ENCODE measurements at places on chromosomes 7 and 10.

DNA sequence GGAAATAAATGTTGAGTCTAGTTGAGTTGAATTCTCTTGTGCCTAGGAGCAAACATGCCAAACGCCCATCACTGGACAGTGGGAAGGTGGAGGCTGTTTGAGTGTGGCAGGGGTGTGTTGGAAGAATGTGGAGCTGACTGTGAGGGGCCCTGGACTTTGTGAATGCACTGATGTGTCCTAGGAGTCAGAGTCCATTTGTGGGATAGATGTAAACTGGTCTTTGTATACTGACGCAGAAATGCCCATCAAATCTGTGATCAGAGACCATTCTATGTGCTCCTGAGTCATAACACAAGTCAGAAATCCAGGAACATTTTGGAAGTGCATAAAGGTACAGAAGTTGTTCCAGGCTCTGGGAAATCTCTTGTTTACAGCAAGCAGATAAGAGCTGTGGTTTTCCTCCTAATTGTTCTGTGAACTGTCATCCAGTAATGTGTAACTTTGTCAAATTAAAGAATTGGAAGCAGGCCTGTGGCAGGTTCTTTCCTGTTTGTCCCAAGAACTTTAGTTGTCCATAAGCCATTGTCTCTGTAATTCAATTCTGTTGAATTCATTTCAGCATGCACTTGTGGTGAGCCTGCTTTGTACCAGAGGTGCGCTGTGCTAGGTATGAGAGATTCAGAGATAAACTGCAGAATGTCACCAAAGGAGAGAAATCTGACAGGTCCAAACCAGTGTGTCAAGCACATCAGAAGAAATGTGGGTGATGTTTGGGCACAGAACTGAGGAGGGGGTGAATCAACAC lies 7.6 kb downstream of the PRXL2A start:
- H3K4me1 ChIP-seq: peaks cover 5% of the 10 kb centered on the region
- H3K4me3 ChIP-seq: no peak overlapping the region
- no peak overlapping the region for H3K27ac ChIP-seq

DNA sequence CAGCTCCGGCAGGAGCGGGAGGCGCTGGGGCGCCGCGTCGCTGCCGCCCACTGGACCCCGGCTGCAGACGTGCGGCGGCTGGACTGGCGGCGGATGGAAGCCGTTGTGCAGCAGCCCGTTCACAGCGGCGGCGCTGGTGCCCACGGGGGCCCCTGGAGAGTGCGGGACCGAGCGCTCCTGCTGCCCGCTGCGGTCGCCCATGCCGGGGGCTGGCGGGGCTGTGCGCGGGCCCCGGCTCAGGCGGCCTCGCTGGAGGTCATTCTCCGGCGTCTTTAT lies 413 bp downstream of the PANK1 start:
- peak overlapping the region; percentile 57 for H3K27ac ChIP-seq
- DNase-seq: no peak
- peaks cover 13% of the 10 kb centered on the region for H3K4me1 ChIP-seq
- no peak overlapping the region for H3K4me3 ChIP-seq
- H3K36me3 ChIP-seq: no peaks in the 10 kb centered on the region
- H3K27me3 ChIP-seq: peaks cover 32% of the 10 kb centered on the region

DNA sequence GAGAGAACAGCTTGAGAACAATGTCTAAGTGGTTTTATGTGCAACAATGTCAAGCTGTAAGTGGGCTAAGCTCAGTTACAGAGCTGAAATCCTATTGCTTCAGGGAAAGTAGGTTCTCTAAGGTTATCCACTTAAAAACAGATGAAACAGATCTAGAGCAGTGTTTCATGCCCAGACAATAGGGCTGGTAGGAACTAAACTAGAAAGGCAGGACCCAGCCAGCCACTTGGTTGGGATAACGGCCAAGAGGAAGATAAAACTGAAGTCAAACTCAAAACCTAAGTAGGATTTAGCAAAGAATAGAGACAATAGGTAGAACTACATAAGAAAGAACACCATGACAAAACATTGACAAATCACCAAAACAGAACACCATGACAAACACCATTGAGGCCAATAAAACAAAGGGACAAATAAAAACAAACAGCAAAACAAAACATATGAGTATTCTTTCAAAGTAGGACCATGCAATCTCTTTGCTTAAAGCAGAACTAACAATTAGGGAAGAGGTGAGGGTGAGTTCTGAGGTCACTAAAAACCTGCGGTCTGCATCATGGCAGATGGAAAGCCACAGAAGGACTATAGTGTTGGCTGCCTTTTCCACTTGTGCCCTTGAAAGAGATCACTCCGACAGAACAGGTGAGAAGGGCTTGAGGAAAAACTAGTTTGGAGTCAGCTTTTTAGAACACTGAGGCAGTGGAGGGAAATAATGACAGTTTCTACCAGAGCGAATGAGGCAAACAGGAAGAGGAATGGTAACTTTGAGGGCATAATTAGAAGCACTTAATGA lies 81.0 kb downstream of the HGF start:
- no peak for DNase-seq
- H3K27ac ChIP-seq: no peak overlapping the region
- H3K4me1 ChIP-seq: no peaks in the 10 kb centered on the region
- no peaks in the 10 kb centered on the region for H3K36me3 ChIP-seq
- H3K27me3 ChIP-seq: no peaks in the 10 kb centered on the region

GRCh38 chr7:46549892-46550639 lies 629.0 kb upstream of the IGFBP3 start:
- no peak overlapping the region for H3K27ac ChIP-seq
- H3K27me3 ChIP-seq: no peaks in the 10 kb centered on the region
- H3K4me1 ChIP-seq: no peaks in the 10 kb centered on the region
- no peaks in the 10 kb centered on the region for H3K36me3 ChIP-seq
- DNase-seq: no peak

GRCh38 chr10:21529032-21529910 lies 3.8 kb upstream of the SKIDA1 start:
- no peak overlapping the region for H3K4me3 ChIP-seq
- H3K4me1 ChIP-seq: peaks cover 36% of the 10 kb centered on the region
- H3K36me3 ChIP-seq: no peaks in the 10 kb centered on the region
- H3K27ac ChIP-seq: no peak overlapping the region

GRCh38 chr10:132942101-132943057 lies at the start of gene CFAP46:
Gene CFAP46, minus strand, starts transcription at chr10:132942570. Its CDS starts 86 bp downstream, at chr10:132942484.
- no peak within 1 kb of the TSS for H3K27ac ChIP-seq
- peaks cover 8% of the 10 kb centered on the region for H3K4me1 ChIP-seq
- H3K27me3 ChIP-seq: peaks cover 43% of the 10 kb centered on the region
- DNase-seq: no peak
- no peak within 1 kb of the TSS for H3K4me3 ChIP-seq

- no peak overlapping the region for H3K27ac ChIP-seq
- H3K27me3 ChIP-seq: no peaks in the 10 kb centered on the region
- peaks cover 6% of the 10 kb centered on the region for H3K36me3 ChIP-seq
- H3K4me1 ChIP-seq: no peaks in the 10 kb centered on the region
These were observed 27.9 kb upstream of the FRAT2 start for GRCh38 chr10:97362310-97363033.

- peaks cover 8% of the 10 kb centered on the region for H3K27me3 ChIP-seq
- peaks cover 7% of the 10 kb centered on the region for H3K36me3 ChIP-seq
- peaks cover 44% of the 10 kb centered on the region for H3K4me1 ChIP-seq
- DNase-seq: no peak
- H3K27ac ChIP-seq: no peak overlapping the region
These were observed 116.8 kb downstream of the MAD1L1 start for GRCh38 chr7:2115760-2116447.

- no peak overlapping the region for H3K4me3 ChIP-seq
- no peak overlapping the region for H3K27ac ChIP-seq
- H3K27me3 ChIP-seq: no peaks in the 10 kb centered on the region
- H3K4me1 ChIP-seq: peaks cover 17% of the 10 kb centered on the region
- H3K36me3 ChIP-seq: peaks cover 16% of the 10 kb centered on the region
- DNase-seq: no peak
These were observed 85.1 kb downstream of the HIPK2 start for GRCh38 chr7:139692723-139693122.

Measured in activated CD8-positive, alpha-beta memory T cell treated with anti-CD3 and anti-CD28 coated beads, Interleukin-2, amount 10 ng/mL, durations not matched to agents 7 days and 5 days (primary cell).